Activated CD8-positive, alpha-beta memory T cell treated with anti-CD3 and anti-CD28 coated beads for 1 hour (primary cell): ENCODE measurements at places on chromosomes 5 and 9.

GRCh38 chr5:173720953-173721600, 104.6 kb upstream of the BOD1 start:
- no peak for DNase-seq

DNA sequence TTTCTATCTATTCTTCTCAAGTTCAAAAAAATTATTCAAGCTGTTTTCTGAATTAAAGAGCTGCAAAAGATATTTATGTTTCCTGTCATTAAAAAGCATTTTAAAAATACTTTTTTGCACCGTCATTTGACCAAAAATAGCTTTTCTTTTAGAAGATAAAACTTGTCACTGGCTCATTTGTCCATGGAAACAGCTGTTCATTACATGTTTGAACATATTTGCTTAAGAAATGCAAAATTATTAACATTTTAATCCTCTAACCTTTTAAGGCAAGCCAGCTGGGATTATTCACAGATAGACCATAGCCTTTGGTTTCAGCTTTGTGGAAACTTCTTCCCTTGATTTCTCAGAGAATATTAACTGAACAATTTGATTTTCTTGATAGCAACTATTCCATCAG, 393.9 kb downstream of the TUSC1 start:
- DNase-seq = no peak

- DNase-seq = no peak
These were observed 88.9 kb downstream of the SLF1 start for GRCh38 chr5:94707359-94707758.

GRCh38 chr5:125486634-125487033, 740.2 kb upstream of the ZNF608 start:
- no peak for DNase-seq

DNA sequence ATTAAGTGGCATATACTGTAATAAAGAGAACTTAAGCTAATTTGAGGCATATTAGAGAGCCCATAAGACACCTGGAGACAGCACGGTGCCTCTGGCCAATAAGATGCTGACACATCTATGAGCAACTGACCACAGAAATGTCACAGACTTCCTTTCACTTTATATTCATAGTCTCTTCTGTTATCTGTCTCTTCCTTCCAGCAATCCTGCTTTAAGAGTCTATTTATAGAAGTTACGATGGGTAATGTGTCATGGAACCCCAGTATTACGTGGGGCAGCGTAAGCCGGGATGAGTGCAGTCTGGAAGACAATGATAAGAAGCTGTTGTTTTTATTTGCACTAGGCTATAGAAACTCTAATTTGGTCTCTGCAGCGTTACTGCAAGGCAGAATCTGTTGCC, 136.8 kb downstream of the CFAP90 start:
- no peak for DNase-seq

DNA sequence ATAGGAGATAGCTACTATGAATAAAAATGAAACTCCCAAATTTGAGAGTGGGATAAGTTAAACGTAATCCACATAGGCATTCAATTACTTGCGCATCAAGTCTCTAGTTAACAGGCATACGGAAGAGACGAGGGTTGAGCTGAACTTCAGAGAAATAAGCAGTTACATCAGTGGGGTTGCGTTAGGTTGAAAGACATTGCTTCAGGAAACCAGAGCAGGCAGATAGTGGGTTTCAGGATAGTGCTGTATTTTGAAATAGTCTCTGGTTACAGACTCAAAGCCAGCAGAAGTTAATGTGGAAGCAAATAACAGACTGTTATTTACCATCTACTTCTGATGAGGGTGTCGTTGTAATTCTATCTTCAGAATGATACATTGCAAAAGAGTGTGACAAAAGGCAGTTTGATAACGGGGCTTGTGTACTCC, 533.4 kb downstream of the PDE4D start:
- no peak for DNase-seq

DNA sequence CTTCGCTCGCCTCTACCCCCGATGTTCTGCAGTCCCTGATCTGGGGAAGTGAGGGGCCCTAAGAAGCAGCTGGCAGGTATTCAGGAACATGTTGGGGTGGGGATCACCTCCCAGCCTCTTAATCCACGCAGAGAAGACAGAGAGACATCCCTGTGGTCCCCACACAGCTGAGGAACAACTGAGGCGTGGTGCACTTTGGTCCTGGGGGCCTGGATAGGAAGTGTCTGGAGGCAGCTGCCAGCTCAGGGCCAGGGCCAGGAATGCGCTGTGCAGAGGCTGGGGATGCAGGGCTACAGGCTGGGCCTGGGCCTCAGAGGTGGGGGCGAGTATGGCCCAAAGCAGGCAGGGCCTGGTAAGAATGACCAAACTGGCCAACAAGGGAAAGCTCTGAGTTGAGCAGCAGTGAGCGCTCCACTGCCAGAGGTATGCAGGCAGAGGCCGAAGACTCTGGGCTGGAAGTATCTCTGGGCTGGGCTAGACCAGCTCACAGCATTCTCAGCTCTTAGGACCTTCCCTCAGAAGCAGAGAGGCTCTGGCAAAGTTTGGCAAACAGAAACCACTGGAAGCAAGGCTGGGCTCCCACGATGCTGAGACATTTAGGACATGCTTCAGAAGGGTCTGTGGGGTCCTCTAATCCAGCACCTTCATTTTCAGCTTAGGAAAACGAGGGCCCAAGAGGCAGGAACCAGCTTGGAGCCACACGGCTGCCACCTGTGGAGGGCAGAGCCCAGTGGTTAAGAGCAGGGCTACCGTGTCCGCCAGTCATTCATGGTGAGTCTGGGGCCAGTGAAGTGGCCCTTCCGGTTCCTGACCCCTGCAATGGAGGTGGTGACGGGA, 174.4 kb downstream of the GAPVD1 start:
- DNase-seq = no peak

GRCh38 chr5:126443374-126443851, 20.2 kb downstream of the GRAMD2B start:
- DNase-seq = no peak

DNA sequence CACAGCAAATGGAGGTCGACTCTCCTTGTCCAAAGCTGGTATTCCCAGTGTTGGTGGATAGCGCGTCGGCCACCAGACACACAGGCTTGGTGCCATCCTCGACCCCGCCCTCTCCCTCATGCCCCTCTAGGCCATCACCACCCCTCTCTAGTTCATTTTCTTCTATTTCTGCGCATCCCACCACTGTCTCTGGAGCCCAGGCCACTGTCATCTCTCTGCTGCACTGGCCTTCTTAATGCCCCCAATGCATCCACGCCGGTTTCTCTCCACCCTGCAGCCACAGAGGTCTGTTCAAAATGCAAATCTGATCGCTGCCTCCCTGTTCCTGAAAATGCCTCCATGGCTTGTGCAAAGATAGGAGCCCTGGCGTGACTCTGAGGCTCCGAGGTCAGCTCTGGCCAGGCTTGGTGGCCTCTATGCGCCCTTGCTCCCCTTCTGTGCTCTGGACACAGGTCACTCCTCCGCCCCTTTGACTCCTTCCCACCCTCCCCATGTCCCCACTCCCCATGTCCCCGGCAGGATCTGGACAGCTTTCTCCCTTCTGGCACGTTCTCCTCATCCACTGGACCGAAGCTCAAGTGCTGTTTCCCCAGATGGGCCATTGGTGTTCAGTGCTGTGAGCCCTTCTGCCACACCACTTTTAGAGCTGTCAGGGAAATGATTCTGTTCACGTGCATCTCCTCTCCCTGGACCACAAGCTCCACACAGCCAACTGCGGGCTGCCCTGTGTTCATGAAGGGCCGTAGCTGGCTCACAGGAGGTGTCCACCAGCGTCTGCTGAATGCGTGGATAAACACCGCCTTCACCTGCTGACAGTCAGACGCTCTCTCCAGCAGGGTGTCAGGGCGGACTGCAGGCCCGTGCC, 59.5 kb upstream of the RNF130 start:
- DNase-seq = no peak

DNA sequence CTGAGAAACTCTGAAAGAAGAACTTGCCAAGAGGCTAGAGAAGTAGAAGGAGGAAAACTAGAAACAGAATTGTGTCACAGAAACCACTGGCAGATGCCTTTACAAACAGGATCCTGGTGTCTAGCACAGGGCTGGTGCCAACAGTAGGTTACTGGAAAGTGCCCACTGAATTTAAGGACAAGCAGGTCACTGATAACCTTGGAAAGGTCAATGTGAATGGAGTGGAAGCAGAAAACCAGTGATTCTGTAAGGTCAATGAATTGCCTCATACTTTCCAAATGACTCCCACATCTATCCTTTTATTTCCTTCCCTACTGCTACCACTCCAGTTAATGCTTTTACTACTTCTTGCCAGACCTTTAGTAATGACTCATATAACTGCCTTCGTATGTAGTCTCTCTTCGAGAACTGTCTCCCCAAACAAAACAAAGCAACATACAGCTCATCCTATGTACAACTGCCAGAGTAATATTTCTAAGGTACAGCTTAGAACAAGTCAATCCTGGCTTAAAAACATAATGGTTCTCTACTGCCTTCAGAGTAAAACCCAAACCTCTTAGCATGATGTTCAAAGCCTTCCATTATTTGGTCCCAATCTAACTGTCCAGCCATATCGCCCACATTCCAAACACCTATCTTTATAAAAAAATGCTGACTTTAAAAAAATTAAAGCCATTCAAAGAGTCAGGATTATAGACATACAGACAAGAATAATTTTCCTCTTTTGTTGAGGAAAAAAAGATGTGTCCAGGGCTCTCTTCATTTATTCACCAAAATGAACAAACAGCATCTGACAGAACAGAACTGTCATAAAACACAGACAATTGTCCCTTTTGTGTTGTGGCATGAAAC, 52.5 kb downstream of the NR3C1 start:
- DNase-seq = no peak

DNA sequence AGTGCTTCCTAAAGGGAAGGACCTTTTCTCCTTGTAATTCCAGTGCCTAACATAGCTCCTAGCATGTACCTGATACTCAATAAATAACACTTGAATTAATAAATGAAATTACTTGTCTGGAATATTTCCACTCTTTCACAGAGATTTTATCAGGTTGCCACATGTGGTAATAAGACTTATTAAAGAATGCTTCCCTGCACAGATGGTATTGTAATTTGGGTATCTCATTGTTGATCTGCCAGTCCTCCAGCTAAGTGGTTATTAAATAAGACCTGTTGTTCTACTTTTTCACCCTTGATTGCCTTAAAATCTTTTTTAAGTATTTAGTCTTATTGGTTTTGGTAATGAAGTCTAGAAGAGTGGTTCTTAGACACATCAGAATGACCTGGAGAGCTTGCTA, 28.1 kb upstream of the CETN3 start:
- no peak for DNase-seq

- no peak for DNase-seq
These were observed 51.9 kb downstream of the ERBIN start for GRCh38 chr5:65978251-65978650.

DNA sequence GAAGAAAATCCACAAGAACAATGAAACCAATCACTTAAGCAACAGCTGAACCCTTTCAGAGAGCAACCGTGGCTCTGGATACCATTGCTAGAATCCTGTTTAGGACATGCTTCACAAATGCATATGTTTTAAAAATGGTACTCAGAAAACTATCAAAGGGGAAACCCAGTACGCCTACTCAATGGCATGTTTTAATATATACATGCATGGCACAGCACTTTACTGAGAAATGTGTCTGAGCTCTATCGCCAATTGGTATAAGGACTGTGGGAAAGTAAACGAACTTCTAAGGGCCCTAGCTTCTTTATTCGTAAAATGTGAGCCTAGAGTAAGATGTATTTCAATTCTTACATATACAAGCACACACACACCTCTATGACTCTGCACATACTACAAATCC, 72.3 kb downstream of the PTBP3 start:
- DNase-seq = no peak

GRCh38 chr5:111734013-111734412, 23.0 kb downstream of the NREP start:
- DNase-seq = no peak
